ENCODE measurements at places on chromosomes 11 and 22.

DNA sequence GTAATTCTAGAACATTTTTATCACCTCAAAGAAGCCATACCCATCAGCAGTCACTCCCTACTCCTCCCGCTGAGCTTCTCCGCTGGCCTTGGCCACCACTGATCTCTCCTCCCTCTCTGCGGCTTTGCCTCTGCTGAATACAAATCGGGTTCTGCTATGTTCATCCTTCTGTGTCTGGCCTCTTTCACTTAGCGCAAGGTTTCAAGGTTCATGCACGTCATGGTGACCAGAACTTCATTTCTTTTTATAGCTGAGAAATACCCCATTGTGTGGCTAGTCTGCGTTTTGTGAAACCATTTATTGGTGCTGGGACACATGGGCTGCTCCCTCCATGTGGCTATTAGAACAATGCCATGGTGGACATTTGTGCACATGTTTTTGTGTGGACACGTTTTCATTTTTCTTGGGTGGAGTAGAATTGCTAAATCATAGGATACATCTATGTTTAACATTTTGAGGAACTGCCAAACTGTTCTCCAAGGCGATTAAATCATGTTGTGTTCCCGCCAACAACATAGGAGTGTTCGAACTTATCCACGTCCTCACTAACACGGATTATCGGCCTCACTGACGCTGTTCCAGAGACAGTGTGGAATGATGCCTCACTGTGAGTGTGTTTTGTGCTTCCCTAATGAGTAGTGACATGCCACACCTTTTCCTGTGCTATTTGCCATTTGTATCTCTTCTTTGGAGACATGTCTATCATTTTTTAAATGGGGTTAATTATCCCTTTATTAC is 24.2 kb upstream of the KRTAP5-6 start:
- no peak overlapping the region for H3K27ac ChIP-seq
- H3K4me3 ChIP-seq: no peak overlapping the region
- H3K27me3 ChIP-seq: peaks cover 51% of the 10 kb centered on the region
- DNase-seq: no peak
- H3K36me3 ChIP-seq: no peaks in the 10 kb centered on the region
- no peaks in the 10 kb centered on the region for H3K4me1 ChIP-seq

DNA sequence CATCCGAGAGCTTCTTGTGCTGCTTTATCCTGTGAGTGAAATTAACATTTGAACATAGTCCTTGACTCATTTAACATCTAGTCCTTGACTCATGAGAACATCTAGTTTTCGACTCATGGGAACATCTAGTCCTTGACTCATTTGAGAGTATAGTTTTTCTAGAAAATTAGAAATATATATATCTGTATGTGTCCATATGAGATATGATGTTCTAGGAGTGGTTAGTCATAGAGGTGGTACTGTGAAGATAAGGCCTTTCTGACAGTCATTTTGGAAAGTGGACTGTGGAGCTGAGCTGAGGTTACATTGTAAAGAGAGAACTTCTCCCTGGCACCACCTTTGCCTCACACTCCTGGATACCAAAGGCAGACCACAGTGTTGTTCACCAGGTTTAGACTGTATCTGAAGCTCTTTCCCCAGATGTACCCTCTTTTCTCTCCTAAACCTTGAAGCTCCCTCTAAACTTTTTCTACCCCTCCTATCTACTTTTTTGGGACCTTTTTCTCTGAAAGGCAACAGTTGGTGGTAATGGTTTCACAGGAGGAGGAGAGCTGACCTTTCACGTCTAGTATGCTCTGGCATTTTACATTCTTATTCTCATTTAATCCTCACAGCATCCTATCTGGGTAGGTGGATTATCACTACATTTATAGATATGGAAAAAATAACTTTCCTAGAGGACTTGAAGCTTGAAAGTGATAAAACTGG is 67.2 kb downstream of the PPP2R1B start:
- peaks cover 21% of the 10 kb centered on the region for H3K36me3 ChIP-seq
- H3K27me3 ChIP-seq: no peaks in the 10 kb centered on the region
- no peak overlapping the region for H3K4me3 ChIP-seq

- no peaks in the 10 kb centered on the region for H3K36me3 ChIP-seq
- H3K4me1 ChIP-seq: no peaks in the 10 kb centered on the region
- no peak for DNase-seq
- H3K4me3 ChIP-seq: no peak overlapping the region
Measured at GRCh38 chr11:95345651-95346050, 114.6 kb upstream of the SESN3 start.

DNA sequence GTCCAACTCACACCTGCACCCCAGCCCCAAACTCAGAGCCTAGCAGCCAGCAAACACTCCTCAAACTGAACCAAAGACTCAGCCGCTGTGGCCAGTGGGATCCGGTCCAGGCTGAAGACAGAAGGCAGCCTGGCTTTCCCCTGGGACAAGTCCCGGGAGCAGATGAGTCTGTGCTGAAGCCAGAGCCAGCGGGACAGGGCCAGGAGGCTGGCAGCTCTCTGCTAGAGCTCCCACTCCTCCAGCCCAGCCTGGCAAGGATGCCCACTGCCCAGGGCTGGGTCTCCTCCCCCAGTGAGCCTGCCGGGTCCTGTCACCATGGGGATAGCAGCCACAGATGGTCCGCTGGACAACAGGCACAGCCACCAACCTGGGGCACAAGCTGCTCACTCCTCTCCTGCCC is 42.9 kb upstream of the PRR5 start:
- no peak overlapping the region for H3K4me3 ChIP-seq
- H3K27ac ChIP-seq: no peak overlapping the region
- peaks cover 43% of the 10 kb centered on the region for H3K27me3 ChIP-seq
- H3K4me1 ChIP-seq: no peaks in the 10 kb centered on the region
- DNase-seq: no peak

DNA sequence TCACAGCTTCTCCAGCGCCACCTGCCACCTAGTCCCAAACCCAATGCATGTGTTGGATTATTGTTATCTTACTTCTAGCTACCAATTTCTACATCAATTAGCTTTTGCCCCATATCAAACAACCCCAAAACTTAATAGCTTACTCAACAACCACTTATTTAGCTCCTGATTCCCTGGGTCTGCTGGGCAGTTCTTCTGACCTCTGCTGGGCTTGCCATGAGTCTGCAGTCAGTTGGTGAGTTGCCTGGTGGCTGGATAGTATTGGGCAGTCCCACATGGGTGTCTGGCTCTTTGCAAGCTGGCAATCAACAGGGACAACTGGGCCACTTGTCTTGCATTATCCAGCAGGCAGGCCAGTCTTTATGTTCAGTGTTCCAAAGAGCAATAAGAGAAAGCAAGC is 13.6 kb upstream of the MS4A15 start:
- H3K27me3 ChIP-seq: peaks cover 43% of the 10 kb centered on the region
- no peak overlapping the region for H3K4me3 ChIP-seq
- no peak for DNase-seq
- H3K27ac ChIP-seq: no peak overlapping the region
- H3K4me1 ChIP-seq: no peaks in the 10 kb centered on the region

GRCh38 chr22:31474743-31475142 is 14.9 kb downstream of the EIF4ENIF1 start:
- H3K36me3 ChIP-seq: peaks cover 7% of the 10 kb centered on the region
- no peaks in the 10 kb centered on the region for H3K27me3 ChIP-seq
- no peak overlapping the region for H3K27ac ChIP-seq
- H3K4me1 ChIP-seq: no peaks in the 10 kb centered on the region
- no peak overlapping the region for H3K4me3 ChIP-seq

Measured in PC-9 (cell line).